ENCODE measurements at places on chromosomes 16 and 17.
A peak's percentile ranks its signal among the peaks of the same experiment; 100 is the strongest.

- DNase-seq: no peak
These were observed 55.5 kb downstream of the RPH3AL start for GRCh38 chr17:296906-297690.

DNA sequence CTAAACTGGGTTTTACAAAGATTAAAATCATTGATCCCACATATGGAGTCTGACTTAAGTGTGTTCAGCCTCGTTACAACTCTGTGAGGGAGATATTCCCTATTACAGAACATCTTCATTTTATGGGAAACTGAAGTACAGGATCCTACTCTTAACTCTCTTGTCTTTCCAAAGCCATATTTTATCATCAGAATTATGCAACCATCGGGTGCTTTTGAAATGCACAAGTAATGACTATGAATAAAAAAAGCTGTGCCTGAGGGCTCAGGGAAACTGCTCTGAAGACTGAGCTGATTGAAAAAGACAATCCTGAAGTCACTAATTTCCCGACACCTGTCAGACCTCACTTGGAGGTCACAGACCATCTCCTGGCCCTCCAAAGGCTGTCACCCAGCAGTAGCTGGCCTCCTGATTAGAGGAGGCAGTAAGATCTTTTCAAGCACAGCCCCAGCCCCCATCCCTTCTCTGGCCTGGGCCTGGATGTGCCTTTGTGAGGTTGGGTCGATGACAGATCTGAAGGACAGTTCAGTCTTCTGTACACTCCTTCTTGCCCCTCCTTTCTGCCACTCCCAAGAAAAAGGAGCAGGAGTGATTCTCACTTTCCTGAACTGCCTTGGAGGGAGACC lies 5.6 kb downstream of the AKAP1 start:
- DNase-seq: no peak

DNA sequence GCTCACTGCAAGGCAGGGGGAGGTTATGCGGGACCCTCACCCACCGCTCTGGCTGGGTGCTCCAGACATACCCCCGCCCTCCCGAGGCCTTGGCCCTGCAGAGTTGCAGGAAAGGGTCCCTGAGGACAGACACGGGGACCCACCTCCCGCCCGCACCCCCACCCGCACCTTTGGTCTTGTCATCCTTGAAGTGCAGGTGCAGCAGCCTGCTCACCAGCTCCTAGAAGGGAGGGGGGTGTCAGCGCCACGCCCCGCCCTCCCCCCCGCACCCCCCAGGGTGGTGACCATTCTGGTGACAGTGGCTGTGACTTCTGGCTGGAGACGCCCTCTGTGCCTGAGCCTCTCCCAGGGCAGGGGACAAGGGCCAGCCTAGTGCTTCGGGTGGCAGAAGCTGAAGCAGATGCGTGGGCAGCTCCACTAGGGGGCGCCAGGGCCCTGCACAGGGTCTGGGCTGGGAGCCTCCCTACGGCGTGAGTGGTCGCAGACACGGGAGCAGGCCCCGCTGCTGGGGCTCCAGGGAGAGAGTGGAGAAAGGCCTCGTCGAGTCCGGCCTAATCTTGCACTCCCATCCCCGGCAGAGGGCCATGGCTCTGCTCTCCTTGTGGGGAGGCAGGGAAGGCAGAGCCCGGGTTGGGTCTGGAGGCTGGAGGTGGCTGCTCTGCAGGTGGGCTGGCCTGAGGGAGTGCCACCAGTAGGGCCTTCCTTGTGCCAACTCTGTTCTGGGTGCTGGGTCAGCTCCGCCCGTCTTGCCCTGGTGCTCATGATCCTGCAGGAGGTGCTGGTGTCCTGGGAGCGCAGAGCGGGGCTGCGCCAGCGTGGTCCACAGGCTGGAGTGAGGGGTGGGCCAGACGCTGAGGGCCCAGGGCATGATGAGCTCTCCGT lies 2.7 kb downstream of the CENPX start:
- peak; percentile 84 for DNase-seq

DNA sequence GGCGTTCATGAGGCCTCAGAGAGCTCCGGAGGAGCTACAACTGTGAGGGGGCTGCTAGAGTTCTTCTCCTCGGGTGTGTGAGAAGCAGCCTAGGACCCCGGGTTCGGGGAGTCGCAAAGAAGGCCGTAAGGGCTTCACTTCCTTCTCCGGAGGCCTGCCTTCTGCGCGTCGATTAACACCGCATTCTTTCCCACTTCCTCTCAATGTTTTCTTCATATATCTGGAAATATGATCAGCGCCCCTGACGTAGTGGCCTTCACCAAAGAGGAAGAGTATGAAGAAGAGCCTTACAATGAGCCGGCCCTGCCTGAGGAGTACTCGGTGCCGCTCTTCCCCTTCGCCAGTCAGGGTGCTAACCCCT lies 449 bp downstream of the SMCR8 start:
- no peak for DNase-seq

- DNase-seq: no peak
These were observed 40.0 kb upstream of the GSE1 start for GRCh38 chr16:85573045-85573695.

- DNase-seq: no peak
These were observed 136.2 kb upstream of the RCVRN start for GRCh38 chr17:10041287-10041612.
